ENCODE measurements at places on chromosomes 12 and 14.

GRCh38 chr14:73774241-73774570, 60.0 kb upstream of the PNMA1 start:
- no peak for DNase-seq

- DNase-seq = no peak
Measured at GRCh38 chr12:48336564-48336963, 14.2 kb downstream of the ZNF641 start.

DNA sequence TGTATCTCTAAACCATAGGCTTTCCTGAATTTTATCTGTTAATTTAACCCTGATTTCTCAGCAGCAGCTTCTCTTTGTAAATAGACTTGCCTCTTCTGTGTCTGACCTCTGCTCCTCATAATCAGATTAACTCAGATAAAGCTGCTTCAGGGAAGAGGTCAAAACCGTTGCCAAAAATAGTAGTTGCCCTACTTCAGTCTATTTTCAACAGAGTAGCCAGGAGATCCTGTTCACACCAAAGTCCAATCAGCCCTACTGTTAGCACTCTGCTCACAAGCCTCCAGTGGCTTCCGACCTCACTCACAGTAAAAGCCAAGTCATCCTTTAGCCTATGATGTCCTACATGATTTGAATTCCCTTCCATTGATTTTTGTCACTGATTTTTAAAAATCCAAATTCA, 258.4 kb downstream of the PPFIA2 start:
- no peak for DNase-seq

GRCh38 chr12:104526320-104526719, 69.6 kb downstream of the CHST11 start:
- no peak for DNase-seq

- DNase-seq = no peak
Measured at GRCh38 chr12:89243771-89244170, 108.5 kb downstream of the DUSP6 start.

GRCh38 chr12:82635263-82635662, 51.4 kb upstream of the TMTC2 start:
- DNase-seq = no peak

GRCh38 chr12:132525833-132526455, 36.0 kb downstream of the FBRSL1 start:
- DNase-seq = no peak

- no peak for DNase-seq
Measured at GRCh38 chr12:107477947-107478610, 207.5 kb upstream of the PWP1 start.

- no peak for DNase-seq
Measured at GRCh38 chr14:24940213-24940783, 109.6 kb downstream of the STXBP6 start.

GRCh38 chr14:93799989-93800921, 12.0 kb upstream of the PRIMA1 start:
- DNase-seq = no peak

DNA sequence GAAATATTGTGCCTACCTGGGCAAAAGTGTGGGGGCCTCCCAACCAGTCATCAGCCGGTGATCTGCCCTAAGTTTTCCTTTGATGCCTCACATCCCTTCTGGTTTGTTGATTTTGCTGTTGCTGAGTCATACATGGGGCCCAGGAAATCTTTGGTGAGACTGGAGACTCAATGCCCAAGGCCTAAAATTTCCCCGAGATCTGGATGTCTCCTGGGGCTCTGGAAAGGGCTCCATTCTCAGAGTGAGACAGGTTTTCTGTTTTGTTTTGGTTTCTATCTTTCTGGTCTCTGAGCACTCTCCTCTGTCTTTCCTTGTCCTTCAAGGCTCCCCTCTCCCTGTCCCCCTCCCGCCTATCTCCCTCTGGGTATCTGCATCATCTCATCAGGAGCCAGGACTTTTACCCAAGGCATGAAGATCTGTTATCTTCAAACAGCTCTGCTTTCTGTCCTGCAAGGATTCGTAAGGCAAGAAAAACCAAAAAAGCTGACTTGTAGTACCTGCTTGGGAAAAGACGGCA, 152.8 kb upstream of the MAX start:
- DNase-seq = no peak

DNA sequence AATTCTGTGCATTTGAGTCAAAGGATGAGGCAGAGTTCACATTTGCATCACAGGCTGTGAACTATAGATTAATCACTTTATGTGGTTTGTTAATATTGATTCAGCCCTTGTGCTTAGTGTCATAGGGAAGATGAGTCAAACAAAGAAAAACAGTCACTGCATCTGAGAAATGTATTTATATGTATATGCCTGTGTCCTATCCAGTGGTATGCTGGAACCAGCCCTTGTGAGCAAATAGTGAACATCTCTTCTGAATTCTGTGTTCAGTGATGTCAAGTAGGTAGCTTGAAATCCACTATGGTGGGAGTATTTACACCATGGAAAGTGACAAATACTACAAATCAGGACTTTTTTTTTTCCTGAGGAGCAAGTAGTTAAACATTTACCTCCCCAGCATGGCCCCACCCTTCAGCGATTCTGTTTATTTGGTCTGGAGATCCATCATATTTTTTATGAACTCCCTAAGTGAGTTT, 128.5 kb downstream of the HMGA2 start:
- DNase-seq = no peak

- no peak for DNase-seq
Measured at GRCh38 chr12:47741340-47741703, 16.0 kb upstream of the ENDOU start.

GRCh38 chr12:27521066-27521465, 2.9 kb upstream of the PPFIBP1 start:
- DNase-seq = no peak

DNA sequence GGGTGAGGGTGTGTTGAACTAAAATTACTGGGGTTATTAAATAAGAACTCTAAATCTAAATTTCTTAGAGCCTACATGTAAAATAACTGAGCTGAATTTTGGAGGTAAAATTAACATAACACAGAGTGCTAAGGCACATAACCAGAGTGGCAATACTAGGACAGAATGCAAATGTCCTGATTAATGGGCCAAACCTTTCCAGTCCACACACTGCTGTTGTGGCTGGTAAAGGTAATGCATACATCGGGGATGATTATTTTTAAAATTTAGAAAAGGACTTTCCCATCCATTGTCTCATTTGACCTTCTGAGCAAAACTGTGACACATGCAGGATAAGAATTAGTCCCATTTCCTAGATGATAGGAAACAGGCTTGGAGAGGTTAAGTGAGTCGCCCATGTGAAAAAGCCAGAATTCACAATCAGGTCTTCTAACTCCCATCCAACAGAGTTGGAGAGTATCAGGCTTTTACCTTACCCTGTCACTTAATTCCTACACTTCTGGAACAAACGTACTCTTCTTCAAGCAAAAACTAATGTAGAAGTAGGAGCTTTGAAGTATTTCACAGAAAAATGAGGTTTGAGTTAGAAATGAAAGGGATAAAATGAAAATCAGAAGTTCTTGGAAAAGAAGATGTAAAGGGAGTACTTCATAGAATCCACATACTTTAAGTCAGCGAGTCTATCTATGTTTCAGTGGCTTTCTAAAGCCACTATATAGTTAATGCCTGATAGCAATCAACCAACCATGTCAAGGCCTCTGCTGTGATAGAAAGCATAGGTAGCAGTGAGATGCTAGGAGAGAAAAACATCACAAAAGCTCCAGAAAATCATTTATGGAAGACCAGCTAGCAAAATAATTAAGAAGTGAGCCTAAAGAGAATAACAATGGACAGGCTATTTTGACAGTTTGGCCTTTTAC, 334.9 kb upstream of the DIO2 start:
- no peak for DNase-seq

- no peak for DNase-seq
Measured at GRCh38 chr14:105169776-105170655, 1.4 kb upstream of the JAG2 start.

DNA sequence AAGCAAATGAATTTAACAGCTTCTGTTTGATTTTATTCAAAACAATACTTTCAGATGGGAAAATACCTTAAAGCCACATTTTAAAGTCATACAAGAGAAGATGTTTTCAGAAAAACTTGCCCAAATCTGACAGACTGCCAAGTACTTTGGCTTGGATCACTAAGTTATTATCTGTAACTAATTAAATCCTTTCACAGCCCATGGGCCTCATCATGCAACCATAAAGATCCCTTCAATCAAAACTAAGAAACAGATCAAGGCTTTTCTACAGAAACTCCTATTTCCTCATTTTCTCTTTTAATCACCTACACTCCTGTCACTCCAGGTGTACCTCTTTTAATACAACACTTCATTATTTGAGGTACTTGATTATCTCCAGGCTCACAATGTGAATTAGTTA, 28.1 kb downstream of the BLTP3B start:
- DNase-seq = peak; percentile 68

- no peak for DNase-seq
Measured at GRCh38 chr14:34374998-34375740, 86.9 kb downstream of the SPTSSA start.

DNA sequence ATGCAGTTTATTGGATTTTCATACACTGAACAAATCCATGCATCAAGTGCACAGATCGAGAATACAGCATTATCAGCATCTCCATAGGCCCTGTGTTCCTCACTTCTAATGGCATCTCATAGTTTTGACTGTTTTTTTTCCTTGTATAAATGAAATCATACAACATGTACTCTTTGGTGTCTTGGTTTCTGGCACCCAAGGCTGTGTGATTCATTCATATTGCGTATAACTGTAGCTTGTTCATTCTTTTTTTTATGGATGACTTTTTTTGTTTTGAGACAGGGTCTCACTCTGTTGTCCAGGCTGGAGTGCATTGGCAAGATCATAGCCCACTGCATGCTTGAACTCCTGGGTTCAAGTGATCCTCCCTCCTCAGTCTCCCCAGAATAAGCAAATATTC, 14.3 kb downstream of the RASSF8 start:
- DNase-seq = no peak

GRCh38 chr12:70002097-70002911, 177.3 kb downstream of the MYRFL start:
- DNase-seq = no peak

DNA sequence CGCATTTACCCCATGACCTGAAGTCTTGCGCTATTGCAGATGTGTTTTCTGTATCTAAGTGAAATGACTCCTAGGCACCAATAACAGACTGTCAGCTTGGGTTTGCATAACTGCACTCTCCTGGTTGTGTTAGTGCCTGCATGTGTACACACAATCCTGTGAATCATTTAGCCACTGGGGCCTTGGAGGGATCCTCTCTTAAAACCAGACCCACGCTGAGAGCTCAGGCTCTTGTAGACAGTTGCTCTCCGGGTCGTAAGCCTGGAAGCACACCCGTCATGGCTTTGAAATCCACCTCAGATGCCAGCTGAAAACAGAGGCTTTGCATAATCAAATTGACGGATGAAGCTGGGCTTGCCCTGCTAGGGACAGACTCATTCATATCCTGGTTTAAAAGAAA, 79.2 kb upstream of the RBM19 start:
- no peak for DNase-seq

DNA sequence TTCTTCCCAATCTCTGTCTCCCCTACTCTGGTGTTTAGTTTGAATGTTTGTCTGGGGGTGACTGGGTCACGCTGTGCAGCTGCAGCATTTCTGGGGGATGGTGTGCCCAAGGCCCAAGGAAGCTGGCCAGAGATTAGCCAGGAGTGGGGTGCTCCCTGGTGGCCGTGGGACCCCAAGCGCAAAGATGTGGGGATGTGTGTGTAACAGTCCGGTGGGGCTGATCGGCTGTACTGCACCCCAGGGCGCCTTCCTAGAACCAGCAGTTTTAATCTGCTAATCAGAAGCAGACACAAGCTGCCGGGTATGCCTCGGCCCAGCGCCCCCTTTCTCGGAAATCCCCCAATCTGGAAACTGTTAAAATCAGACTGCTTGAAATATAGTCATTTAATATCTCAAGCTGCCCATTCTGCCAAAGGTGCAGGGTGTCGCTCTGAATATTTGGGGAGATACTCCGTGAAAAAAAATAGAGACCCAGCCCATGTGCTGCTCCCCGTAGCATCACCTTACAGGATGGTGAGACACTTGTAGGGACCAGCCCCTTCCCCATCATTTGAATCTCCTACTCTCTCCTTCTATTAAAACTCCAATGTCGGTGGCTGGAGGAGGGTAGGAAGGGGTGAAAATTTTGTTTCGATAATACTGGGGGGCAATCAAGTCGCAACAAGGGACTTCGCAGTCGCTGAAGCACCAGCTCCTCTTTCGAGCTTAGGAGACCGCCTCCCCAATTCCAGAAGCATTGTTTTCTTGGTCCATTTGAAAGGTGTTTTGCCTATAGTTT, 4.3 kb downstream of the HOXC9 start:
- no peak for DNase-seq

GRCh38 chr12:118175823-118176447, 40.0 kb downstream of the PEBP1 start:
- no peak for DNase-seq

- DNase-seq = no peak
Measured at GRCh38 chr12:11836282-11837151, 187.0 kb downstream of the ETV6 start.

DNA sequence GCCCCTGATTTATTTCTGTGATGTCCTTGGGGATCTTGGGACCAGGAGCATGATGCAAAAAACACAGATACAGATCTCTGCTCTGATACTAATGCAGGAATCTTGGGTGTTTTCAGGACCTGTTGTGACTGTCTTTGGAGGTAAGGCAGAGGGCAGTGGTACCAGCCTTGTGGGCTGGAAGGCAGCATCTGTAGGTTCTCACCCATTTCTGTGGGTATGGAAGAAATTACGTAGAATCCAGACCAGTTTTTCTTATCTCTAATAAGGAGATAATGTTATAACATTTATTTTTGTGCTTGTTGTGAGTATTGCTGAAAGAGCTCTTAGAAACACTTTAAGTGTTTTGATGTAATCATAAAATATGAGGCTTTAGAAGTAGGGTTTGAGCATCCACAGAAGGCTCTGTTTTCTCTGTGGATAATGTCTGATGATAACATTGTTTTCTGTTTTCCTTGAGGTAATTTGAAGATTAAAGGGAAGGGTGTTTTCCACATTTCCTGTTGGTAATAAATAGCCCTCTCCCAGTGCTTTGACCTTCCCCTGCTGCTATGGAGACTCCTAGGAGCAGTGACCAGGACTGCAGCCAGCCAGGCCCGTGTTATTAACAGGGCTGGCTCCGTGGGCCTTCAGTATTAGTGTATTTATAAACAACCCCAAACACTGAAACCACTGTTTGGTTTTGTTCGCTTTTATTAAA, 9.4 kb upstream of the DCP1B start:
- no peak for DNase-seq
